Activated T-helper 1 cell treated with anti-CD3 and anti-CD28 coated beads, Interleukin-12 subunit alpha, Interleukin-12 subunit beta, Interleukin-2, Interleukin-4 antibody, amounts not matched to agents 30 ng/mL and 10 ng/mL and 1 ng/mL, durations not matched to agents 14 hours and 24 hours and 36 hours (primary cell): ENCODE measurements at places on chromosomes 5 and 9.

GRCh38 chr5:74665816-74666215, 19.2 kb upstream of the HEXB start:
- no peaks in the 10 kb centered on the region for H3K4me1 ChIP-seq
- no peak for DNase-seq
- H3K27ac ChIP-seq: no peak overlapping the region
- no peak overlapping the region for H3K4me3 ChIP-seq
- no peaks in the 10 kb centered on the region for H3K36me3 ChIP-seq
- peaks cover 13% of the 10 kb centered on the region for H3K27me3 ChIP-seq

DNA sequence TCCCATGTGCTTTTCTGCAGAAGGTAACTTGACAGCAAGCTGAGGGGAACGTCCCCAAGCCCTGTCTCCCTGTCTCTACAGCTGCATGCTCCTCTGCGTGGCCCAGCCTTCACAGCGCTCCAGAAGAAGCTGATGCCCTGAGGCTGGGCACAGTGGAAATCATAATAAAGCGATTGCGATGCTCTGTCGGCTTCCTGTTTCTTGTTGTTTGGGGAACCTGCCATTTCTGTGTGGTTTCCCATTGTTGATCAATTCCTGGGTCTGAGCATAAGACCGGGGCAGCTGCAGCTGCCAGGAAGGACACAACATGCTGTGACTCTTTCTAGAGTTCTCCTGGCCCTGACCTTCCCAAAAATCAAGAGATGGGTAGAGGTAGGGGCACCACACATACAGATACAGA, 7.2 kb upstream of the DNAJB5 start:
- no peak for DNase-seq
- H3K4me3 ChIP-seq: no peak overlapping the region
- H3K27ac ChIP-seq: no peak overlapping the region
- H3K36me3 ChIP-seq: no peaks in the 10 kb centered on the region

- DNase-seq: no peak
- H3K4me3 ChIP-seq: no peak within 1 kb of the TSS
- H3K27ac ChIP-seq: no peak within 1 kb of the TSS
- H3K36me3 ChIP-seq: no peaks in the 10 kb centered on the region
- no peaks in the 10 kb centered on the region for H3K4me1 ChIP-seq
- H3K27me3 ChIP-seq: peaks cover 61% of the 10 kb centered on the region
Observed at GRCh38 chr5:73120222-73121118, at the start of gene TMEM171. Gene TMEM171 (plus strand): TSS chr5:73120575. CDS start chr5:73123374, 2,799 bp downstream.

- no peaks in the 10 kb centered on the region for H3K4me1 ChIP-seq
- H3K27ac ChIP-seq: no peak overlapping the region
- peaks cover 2% of the 10 kb centered on the region for H3K27me3 ChIP-seq
- no peaks in the 10 kb centered on the region for H3K36me3 ChIP-seq
- DNase-seq: no peak
Observed at GRCh38 chr9:26723486-26723885, 169.1 kb downstream of the CAAP1 start.
